NB4 (cell line): ENCODE measurements at places on chromosomes 13 and 19.

- DNase-seq = no peak
These were observed 36.2 kb downstream of the RFX2 start for GRCh38 chr19:6073858-6074708.

- DNase-seq = peak; percentile 82
These were observed 5.6 kb downstream of the ZAR1L start for GRCh38 chr13:32309312-32310133.

DNA sequence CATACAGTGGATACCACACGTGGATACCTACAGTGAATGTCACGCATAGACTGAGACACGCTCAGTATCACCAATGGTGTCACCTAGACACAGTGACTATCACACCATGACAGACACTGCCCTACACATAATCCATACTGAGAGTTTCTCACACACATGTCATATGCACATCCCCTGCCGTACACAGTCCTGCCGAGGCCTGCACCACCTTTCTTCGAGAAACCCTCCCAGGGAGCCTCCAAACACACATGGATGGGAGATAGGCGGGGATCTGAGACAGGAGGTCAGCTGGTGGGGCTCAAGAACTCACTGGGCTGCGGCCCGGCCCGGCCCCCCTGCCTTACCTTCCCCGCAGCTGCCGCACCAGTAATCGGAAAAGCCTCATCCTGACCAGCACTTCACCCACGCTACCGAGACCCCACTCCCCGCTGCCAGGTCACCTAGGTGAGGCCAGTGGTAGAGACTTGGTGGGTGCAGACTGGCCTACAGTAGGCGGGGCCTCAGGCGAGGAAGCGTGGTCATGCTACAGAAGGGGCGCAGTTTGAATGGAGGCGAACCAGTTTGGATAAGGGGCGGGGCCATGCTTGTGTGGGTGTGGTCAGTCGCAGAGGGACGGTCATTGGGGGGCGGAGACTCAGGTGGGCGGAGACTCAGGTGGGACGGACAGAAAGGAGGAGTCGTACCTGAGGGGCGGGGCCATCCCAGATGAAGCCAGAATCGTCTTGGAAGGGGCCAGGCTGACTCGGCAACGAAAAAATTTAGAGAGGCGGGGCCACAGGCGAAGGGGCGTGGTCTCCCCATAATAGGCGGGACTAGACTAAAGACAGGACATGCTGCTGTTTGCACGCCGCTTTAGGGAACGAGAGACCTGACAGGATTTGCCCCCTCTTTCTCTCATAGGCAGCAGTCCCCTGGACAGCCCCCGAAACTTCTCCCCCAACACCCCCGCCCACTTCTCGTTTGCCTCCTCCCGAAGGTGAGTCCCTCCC, 2.1 kb downstream of the MAST1 start:
- DNase-seq = peak; percentile 49

DNA sequence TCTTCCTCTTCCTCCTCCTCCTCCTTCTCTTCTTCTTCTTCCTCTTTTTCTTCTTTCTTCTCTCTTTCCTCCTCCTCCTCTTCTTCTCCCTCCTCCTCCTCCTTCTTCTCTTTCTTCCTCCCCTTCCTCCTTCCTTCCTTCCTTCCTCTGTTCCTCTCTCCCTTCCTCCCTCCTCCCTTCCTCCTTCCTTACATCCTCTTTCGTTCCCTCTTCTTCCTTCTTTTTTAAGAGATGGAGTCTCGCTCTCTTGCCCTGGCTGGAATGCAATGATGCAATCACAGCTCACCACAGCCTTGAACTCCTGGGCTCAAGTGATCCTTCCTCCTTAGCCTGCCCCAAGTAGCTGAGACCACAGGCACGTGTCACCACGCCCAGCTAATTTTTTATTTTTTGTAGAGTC, 13.2 kb downstream of the EHD2 start:
- DNase-seq = peak; percentile 78

DNA sequence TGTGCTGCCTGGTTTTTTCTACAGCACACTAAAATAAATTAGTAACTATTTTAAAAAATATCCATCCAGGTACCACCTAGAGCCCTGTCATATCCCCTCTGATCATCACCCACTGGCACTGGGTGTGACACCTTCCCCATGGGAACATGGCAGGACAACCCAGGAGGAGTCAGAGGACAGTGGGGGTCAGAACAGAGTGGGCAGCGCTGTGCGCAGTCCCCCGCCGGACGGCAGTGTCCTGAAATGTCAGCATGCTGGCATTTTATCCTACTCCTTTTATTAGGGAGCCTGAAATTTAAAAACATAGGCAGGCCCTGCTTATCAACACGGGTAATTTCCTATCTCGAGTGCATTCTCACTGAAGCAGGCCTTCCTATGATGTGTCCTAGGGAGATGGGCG, 42.1 kb upstream of the GAS6 start:
- DNase-seq = no peak

GRCh38 chr13:29594303-29594709, 1.2 kb downstream of the SLC7A1 start:
- no peak for DNase-seq

DNA sequence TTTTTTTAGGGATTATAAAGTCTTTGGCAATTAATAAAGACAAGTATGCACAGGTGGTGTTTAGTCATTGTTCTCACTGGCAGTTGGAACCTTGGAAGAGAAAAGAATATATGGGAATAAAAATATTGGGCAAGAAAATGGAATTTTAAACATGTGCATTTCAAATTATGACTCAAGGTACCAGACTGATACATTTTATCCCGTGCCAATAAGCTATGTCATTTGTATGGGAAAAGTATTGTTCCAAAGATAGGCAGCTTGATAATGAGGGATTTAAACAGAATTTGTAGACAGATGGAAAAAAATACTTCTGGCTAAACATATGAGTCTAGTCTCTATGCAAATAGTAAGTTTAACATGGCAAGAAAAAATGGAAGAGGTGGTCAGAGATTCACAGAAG, 169.5 kb upstream of the UFM1 start:
- no peak for DNase-seq

- no peak for DNase-seq
These were observed 457.3 kb upstream of the MIR17HG start for GRCh38 chr13:90889906-90890834.

- no peak for DNase-seq
These were observed 53.9 kb upstream of the GAS6 start for GRCh38 chr13:113917594-113918371.
